ENCODE measurements at places on chromosomes 2 and 18.

DNA sequence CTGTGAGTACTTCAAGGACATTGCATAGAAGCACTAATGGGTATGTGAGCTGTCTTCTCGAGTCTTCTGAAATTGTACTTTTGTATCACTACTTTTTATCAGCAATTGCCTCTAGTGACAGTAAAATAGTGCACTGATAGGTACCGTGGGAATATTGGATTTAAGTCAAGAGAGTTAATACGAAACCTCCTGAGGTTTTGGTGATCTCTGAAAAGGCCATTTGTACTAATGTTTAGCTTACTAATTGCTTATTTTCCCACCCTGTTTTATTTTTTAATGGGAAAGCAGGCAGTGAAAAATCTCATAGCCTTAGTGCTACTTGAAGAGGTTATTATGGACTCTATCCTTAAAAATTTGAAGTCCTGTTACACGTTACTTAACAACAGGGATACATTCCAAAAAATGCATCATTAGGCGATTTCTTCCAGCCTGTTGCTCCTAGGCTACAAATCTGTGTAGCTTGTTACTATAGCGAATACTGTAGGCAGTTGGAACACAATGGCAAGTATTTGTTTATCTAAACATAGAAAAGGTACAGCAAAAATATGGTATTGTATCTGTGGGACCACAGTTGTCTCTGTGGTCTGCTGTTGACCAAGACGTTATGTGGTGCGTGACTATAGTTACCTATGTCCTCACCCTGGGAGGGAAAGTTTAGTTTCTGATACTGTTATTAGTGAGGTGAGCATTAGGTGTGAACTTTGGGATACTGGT, 65.9 kb downstream of the CAB39 start:
- DNase-seq: no peak

- DNase-seq: no peak
Observed at GRCh38 chr2:43100883-43101662, 125.3 kb downstream of the ZFP36L2 start.

- DNase-seq: no peak
Observed at GRCh38 chr2:69554981-69555380, 88.6 kb downstream of the AAK1 start.

- no peak for DNase-seq
Observed at GRCh38 chr18:55509631-55510324, 78.2 kb downstream of the TCF4 start.

DNA sequence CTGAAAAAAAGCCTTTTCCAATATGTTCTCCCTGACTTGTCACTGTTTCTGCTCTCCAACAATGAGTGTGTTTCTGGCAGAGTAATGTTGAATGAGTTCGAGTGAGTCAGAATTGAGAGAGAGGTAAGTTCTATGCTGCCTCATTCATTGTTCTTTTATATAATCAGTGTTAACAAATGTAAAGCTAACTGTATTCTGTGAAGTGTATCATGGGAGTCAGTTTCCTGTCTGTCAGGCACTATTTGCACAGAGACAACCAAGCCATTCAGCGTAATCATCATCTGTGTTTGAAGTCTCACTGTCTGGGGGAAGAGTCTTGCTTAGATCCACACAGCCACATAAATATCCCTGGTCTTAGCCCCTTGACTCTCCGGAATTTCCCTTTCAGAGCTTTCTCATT, 22.0 kb upstream of the UPP2 start:
- no peak for DNase-seq

- DNase-seq: no peak
Observed at GRCh38 chr2:8676191-8676920, 5.5 kb upstream of the ID2 start.

DNA sequence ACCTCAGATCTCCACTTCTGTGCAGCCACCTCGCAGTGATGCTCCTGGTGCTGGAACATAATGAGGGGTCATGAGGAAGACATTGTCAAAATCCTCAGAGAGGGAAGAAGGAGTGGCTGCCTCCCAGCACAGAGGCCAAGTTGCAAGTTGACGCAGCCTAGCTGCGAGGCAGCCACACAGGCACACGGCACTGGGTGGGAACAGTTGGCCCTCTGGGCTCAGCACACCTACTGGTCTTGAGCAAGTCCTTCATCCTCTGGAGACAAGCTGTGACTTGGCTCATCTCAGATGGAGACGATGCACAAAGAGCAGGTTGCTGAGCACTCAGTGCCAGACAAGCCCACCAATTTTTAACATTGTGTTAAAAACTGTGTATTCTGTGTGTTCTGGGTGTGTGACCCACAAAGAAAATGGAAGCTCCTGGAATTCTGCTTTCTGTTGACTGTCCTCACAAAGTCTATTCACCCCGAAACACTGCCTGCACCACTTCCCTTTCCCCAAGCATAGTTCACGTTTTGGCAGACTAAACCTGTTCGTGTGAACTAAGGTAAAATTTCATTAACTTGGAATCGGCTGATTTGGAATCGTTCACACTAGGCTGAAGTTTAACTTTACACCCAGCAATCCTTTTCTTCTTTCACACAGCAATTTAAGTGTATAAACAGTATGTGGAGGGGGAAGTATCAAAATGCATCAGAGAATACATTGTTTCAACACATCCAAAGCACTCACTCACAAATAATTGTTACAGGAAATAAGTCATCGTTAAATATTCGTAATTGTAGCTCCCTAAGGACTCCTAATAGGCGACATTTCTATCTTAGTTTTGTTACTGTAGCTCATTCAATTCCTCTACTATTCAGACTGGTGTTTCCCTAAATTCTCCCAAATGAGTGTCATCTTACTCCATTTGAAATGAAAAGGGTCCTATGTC, 266.6 kb upstream of the ID2 start:
- no peak for DNase-seq

DNA sequence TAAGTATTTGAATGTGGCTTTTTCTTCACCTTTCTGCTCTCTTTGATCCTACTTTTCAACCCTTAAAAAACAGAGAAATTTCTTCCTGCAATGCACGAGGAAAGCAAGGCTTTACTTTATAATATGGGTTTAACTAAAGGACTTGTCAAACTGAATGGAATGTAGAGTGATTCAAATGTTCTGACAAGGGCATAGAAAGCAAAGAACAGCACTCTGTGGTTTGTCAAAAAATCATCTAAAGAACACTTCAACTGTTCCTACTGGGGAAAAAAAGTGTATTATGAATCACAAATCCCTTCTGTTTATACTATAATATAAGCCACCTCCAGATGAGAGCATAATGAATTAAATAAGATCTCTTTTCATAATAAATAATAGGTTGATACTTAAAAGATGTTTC, 45.0 kb upstream of the RIT2 start:
- DNase-seq: no peak

GRCh38 chr2:12587729-12588522, 128.8 kb upstream of the TRIB2 start:
- DNase-seq: no peak

GRCh38 chr2:19456705-19457309, 98.4 kb upstream of the OSR1 start:
- no peak for DNase-seq

Data from stimulated activated CD8-positive, alpha-beta memory T cell treated with anti-CD3 and anti-CD28 coated beads, Interleukin-7, amount 100 ng/mL, for 1 hour (primary cell).